ENCODE measurements at places on chromosomes 2 and 18. TPM values are rescaled to one million over a fixed set of nuclear protein-coding genes. Genes with fewer than 3 reads are reported as not detected.

Gene VWC2L
- total RNA-seq, result 30.0 TPM

Gene OR6B2
- total RNA-seq, result not detected

Gene LYPD6B
- total RNA-seq, result 5.8 TPM

Gene RESP18
- total RNA-seq, result 1.8 TPM

Gene SNTG2
- total RNA-seq, result 4.2 TPM

Gene B3GNT7
- total RNA-seq, result 9.0 TPM

Gene FSIP2
- total RNA-seq, result 2.3 TPM

Gene CTAGE1
- total RNA-seq, result not detected

Gene VSNL1
- total RNA-seq, result 128 TPM

Gene DSEL
- total RNA-seq, result 61.1 TPM

Gene RBM44
- 2.8 TPM for total RNA-seq

Gene LYPD6
- 20.5 TPM for total RNA-seq

Gene CHRNG
- not detected for total RNA-seq

Gene PLB1
- 10.6 TPM for total RNA-seq

Gene CFC1
- 9.2 TPM for total RNA-seq

Gene ANKRD30BL
- total RNA-seq, result 21.7 TPM

Gene RAPH1
- total RNA-seq, result 59.3 TPM

Gene VIT
- total RNA-seq, result 0.23 TPM
